ENCODE measurements at places on chromosomes 2 and 18.
A peak's percentile ranks its signal among the peaks of the same experiment; 100 is the strongest.

GRCh38 chr18:54033052-54033451 is 191.4 kb downstream of the MBD2 start:
- no peak for DNase-seq

DNA sequence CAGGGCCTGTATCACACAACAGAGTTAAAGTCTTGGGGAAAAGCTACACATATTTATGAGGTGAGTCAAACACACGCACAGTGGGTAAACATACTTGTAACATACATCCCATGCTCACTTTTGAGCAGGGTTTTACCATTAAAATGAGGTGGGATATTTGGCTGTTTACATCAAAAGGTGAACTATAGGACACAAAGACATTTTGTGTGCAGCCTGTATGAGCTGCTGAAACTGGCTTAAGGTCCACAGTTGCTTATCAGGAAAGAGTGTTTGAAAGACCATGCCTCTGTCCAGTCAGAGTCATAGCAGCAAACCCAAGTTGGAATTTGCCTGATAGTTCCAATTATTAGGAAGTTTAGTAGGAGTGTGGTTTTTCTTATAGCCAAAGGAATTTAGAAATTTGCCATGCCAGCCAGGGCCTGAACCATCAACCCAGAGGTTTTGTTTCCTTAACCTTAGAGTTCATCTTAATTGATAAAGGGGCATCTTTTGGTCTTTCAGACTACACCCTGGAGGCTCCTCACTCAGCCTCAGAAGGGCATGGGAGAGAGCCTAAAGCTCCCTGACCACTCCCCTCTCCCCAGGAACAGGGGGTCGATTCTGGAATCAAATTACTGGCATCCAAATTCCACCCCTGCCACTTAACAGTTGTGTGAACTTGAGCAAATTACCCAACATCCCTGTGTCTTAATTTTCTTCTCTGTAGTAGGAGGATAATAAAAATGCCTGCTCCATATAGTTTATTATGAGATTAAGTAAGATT is 29.9 kb upstream of the L3MBTL4 start:
- no peak for DNase-seq

DNA sequence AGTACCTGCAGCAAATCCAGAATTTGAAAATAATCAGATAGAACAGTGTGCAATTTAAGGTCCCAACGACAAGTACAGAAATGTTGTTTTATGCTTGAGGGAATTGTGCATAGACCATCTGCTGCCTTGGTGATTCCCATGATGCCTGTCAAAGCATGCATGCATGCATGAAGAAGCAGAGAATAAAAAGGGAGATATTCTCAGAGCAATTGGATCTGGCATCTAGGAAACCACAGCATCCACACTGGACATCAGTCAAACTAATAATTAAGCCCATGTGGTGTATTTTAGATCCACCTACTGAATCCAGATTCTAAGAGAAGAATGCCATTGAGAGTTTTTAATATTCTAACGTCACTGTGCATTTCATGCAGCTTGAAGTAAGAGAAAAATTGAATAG is 361.2 kb downstream of the FSIP2 start:
- no peak for DNase-seq

DNA sequence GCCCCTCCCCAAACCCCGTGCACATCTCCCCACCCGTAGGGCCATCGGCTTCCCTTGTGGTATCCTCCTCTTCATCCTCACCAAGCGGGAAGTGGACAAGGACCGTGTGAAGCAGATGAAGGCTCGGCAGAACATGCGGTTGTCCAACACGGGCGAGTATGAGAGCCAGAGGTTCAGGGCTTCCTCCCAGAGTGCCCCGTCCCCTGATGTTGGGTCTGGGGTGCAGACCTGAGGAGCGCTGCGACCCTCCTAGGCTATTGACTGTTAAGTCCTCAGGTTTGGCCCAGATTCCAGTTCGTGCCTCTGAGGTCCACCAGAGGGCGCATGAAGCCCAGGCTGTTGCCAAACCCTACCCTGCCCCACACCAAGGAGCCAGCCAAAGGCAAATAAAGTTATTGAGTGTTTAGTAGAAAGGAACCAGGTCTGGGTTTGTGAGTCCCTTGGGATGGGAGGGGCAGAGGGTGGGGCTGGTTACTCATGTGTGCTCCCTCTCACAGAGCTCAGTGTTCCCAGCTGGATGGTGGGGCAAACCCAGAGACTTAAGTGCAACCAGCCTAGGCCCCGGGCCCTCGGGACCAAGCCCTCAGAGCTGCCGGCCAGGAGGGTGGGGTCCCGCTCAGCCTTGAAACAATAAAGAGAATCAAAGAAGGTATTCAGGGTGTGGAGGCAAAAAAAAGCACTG is 2.4 kb downstream of the PNKD start:
- peak; percentile 85 for DNase-seq

GRCh38 chr18:23460285-23461273 is 7.5 kb downstream of the RIOK3 start:
- DNase-seq = no peak

DNA sequence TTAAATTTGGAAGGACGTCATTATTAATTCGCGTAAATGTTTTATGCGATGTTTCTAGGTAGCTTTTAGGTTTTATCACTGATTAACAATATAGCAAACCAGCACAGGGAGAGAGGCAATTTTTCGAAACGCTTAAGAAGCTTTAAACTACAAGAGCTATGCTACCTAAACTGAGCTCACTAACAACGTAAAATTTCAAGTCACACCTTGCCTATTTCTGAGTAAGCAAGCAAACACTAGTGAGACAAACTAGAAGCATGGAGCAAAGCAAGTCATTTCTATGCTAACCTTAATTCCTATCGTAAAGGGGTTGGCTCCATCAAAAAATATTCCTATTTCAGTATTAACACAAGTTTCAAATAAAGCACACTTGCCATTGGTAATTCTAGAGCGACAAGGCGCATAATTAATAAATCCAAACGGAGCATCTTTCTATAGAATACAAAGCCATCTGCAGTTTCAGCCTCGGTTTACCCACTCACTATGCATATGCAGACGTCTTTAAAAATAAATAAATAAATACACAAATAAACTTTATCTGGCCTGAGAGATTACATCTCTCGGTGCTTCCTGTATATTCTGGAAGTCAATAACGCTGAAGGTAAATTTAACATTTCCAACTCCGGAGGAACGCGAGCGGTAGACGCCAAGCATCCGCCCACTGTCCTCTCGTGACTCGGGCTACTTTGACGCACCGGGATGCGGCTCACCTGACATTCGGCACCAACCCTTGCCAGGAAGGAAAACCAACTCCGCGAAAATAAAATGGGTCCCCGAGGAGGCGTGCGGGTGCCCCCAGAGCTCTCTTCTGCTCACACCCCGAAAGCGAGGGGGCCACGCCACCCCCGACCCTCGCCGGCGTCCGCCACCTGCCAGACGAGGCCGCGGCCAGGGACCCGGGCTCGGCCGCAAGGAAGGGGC is 947 bp downstream of the ITSN2 start:
- peak; percentile 43 for DNase-seq

DNA sequence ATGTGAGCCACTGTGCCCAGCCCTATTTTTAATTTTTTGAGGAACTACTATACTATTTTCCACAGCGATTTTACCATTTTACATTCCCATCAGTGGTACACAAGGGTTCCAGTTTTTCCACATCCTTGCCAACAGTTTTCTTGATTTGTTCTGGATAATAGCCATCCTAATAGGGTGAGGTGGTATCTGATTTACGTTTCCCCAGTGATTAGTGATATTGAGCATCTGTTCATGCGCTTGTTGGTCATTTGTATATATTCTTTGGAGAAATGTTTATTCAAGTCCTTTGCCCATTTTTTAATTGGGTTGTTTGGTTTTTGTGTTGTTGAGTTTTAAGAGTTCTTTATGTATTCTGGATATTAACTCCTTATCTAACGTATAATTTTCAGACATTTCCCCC is 20.8 kb downstream of the TTC39C start:
- no peak for DNase-seq

DNA sequence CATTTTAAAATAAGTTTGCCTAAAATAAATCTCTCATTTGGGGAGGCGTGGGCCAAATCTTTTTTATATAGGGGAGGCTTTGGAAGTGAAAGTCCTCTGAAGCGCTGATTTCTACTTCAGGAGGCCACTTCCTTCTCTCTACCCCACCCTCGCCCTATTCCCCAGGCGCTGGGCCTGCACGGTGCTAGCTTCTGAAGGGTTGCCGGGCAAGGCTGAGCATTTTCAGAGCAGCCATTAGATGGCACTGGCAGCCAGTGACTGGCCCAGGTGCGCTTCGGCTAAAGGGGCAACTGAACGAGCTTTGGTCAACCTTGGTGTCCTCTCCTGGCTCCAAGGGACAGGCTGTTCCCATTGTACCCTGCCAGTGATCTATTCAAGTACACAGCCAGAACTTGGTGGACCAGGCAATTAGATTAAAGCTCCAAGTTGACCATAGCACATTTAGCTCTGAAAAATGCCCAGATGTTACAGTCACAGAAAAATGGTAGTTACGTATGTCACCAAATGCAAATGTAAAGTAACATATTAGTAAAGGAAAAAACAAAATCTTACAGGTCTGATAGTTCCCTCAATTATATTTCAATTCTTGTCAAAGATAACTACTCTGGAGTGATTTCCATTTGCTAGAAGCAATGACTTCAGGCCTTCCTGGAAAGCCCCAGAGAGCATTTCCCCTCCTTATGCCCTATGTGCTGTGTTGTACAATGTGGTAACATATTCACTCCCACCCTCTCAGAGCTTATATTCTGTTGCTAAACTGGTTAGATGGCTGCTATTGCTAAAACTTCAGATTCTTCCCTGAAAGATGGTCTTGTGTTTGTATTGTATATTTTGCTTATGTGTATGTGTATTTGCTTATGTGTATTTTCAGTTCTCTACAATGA is 2.1 kb downstream of the POMC start:
- peak; percentile 72 for DNase-seq

DNA sequence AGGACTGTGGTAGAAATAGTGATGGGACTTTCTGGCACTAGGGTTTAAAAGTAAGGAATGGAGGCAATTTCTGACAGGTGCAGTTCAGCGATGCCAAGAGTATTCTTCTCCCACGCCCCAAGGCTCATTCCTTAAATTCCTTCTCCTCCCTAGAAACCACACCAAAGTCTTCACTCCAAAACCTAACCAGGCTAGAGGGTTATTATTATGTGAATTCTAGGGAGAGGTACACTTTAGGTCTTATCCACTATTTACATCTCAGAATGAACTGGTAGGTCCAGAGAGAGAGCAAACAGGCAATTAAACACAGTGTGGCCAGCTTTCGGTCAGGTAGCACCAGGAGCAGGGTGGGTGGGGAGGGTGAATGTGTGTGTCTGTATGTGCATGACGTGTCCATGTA is 11.4 kb downstream of the IL1F10 start:
- DNase-seq = no peak

DNA sequence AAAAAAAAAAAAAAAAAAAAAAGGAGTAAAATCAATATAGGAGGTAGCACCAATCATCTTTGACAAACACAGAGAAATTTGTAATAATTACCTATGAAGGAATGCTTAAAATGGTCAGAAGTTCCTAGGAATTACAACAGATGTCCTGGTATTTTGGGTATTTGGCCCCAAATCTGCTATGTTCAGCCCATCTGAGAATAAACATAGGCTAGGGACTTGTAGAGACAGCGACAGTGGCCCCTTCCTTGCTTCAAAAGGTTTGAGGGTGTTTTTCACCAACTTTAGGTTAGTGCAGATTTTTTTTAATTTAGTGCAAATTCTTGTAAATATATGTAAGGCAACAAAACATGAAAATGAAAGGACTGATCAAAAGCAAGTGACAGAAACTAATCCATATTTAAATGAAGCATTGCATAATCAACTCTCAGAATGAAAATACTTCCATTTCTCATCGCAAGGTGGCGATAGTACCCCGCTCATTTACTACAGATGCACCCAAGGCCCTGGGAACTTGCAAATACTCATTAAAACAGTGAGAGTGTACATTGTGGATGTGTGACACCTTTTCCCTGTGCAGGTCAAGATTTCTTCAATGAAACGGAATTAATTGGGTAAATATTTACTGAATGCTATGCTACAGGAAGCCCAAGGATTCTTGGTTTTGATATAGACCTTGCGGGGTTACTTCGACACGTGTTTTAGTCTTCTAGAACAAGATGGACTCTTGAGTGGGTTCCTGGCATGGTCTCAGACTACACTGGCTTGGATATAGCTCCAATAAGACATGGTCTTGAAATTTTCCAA is 44.6 kb downstream of the FAM124B start:
- peak; percentile 70 for DNase-seq

GRCh38 chr2:155665704-155666103 is 666.8 kb downstream of the NR4A2 start:
- DNase-seq = no peak

DNA sequence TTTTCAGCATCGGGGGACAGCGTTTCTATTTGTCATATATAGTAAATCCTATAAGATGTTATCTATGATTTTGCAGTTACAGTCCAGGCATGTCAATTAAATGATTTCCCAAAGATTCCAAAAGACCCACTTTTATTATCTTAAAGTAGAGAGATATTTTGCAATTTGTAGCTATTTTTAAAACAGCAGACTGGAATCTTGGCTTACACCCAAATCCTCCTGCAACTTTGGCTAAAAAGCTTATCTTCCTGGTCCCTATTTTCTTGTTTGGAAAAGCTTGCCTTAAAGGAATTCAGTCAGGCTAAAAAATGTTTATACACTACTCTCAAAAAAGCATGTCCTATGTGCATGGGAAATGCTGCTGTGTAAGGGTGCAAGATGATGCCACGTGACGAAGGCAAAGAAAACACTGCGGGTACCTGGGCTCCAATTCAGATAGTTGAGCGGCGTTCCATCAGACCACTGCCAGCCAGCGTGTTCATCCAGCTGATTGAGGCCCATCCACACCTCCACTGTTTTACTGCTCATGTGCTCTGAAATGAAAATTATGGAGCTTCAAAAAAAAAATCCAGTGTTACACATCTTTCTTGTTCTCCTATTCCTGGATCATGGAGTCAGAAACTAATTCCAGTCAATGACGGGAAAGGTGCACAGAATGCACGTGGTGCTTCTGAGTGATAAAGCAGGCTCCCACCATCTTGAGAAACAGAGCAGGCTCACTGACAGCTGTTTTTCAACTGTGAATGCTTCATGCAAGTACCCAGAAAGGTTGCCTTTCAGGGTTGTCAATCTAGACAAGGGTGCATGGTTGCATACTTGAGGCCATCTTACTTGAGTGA is 33.8 kb downstream of the PLA2R1 start:
- no peak for DNase-seq

DNA sequence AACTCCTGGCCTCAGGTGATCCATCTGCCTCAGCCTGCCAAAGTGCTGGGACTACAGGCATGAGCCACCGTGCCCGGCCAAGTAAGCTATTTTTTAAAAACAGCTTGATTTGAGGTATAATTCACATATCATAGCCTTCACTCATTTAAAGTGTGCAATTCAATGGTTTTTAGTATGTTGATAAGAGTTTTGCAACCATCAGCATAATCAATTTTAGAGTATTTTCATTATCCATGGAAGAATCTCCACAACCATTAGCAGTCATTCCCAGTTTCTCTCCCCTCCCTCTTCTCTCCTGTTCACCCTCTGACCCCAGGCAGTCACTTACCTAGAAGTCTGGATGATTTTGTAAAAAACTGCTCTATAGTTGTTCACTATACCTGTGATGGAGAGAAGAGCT is 4.7 kb upstream of the LYG2 start:
- DNase-seq = no peak

DNA sequence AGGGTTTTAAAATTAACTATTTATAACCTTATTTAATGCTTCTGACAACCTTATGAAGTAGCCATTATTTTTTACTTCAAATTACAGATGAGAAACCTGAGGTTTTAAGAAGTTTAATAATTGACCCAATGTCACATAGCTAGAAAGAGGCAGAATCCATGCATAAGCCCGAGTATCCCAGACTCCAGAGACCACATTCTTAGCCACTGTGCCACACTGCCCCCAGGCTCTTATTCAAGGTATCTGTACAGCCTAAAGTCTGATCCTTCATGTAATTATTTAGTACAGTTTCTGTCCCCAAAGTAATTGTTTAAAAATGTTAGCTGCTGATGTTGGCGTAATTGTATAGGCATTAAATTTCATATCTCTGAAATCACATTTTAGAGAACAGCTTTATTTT is 124.7 kb upstream of the LRRTM1 start:
- DNase-seq = no peak

Measured in suppressor macrophage (primary cell).